SK-N-SH treated with all-trans-retinoic acid at 6 μM for 48 hours (cell line): ENCODE measurements at places on chromosomes 2 and 18.
A peak's percentile ranks its signal among the peaks of the same experiment; 100 is the strongest.

DNA sequence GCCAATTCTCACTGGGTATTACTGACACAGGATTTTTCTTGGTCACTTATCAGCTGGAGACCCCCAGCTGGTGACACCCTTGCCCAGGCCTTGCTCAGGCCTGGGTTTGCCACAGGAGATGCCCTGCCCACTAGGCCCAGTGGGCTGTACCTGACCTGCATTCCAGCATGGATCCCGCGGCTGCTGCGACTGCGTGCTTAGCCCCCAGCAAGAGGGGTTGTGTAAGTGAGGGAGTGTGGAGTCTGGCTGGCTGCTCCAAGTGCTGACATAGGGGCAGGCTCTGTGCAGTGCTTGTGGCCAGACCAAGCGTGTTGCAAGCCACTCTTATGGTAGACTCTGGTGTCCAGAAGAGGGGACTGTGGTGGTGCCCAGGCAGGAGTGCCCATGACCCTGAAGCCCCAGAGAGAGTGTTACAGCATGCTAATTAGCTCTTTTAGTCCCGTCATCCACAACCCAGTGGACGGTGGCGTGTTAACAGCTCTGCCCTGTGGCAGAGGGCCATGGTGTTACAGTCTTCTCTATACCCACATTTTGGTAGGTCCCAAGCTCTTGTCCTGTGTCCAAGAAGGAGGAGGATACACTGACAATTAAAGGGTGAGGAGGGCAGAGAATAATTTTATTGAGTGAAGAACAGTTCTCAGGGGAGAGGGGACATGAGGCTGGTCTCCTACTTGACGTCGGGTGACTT lies 491.7 kb upstream of the MEIS1 start:
- ATAC-seq, result no peak

GRCh38 chr2:175931805-175932204 lies 70.3 kb downstream of the LNPK start:
- ATAC-seq, result peak; percentile 93

GRCh38 chr18:3511980-3512379 lies 62.0 kb downstream of the TGIF1 start:
- ATAC-seq, result peak; percentile 85

- ATAC-seq, result no peak
Observed at GRCh38 chr2:62362561-62362960, 143.4 kb downstream of the TMEM17 start.

GRCh38 chr2:165376571-165376975 lies 92.9 kb upstream of the CSRNP3 start:
- ATAC-seq, result no peak

DNA sequence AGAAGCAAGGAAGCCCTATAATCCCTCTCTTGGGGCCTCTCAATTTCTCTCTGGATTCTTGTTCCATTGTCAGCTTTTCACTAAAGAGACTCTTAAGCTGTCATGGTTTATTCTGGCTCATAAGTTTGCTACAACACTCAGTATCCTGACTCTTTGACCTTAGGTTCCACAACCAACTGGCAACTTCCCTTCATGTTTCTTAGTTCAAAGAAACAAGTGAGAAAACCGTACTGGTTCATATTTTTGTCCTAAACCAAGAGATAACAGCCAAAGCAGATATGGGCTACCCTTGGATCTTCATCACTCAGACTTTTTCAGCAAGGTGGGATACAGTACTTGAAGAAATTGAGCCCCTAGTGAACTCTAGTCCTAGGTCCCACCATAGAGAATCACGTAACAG lies 109.9 kb upstream of the CRIM1 start:
- no peak for ATAC-seq
